M059J (cell line): ENCODE measurements at places on chromosomes 16 and 17. TPM values are rescaled to one million over a fixed set of nuclear protein-coding genes. Genes with fewer than 3 reads are reported as not detected.
A peak's percentile ranks its signal among the peaks of the same experiment; 100 is the strongest.

GRCh38 chr17:79737046-79737921, 6.5 kb downstream of the ENPP7 start:
- no peak for DNase-seq

DNA sequence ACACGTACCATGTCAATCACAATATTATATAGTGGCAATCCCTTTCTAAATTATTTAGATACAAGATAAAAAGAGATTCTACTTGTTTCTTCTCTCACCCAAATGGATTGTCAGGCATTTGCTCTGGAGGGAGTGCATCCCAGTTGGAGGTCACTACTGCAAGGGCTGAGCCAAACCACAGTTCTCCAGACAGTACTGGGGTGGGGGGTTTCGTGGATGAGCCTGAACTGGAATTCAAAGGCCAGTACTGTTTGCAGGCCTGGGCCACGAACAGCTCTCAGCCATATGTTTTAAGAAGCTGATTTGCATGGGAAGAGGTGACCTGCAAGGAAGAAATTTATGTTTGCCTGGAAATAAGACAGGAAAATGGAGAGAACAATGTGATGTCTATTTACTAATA, 314.9 kb downstream of the PMP22 start:
- DNase-seq: no peak

DNA sequence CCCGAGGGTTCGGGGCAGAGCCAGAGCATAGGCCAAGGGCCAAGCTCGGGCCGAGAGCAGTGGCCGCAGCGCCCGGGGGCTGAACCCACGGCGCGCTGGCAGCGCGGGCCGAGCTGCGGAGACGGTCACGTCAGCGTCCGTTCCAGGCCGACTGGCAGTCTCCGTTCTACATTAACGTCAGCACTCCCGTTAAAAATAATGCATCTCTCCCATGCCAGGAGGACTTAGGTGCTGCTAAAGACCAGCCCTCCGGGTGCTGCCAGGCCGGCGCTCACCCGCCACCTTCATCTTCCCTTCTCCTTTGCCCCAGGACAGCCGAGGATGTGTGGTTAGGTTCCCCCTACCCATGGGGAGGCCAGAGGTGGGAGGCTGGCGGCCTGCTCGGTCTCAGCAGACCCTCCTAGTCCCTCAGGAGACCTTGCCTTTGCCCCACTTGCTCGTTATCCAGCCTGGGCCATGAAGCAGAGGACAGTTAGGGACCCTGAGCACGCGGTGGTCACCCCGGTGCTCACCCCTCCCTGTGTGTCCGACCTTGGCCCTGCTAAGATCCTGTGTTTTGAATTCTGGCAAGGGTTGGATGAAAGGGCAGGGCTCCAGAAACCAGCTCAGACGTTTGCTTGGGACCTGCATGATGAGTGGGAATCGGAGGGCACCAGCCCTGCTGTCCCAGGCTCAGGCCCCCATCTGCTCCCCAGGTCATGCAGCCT, 572 bp downstream of the MPG start:
- DNase-seq: peak; percentile 47

- DNase-seq: no peak
These were observed 19.2 kb downstream of the ZNF200 start for GRCh38 chr16:3215601-3216262.

- no peak for DNase-seq
These were observed 8.5 kb upstream of the TMEM92 start for GRCh38 chr17:50265690-50266315.

Gene ABCA6
- not detected in 2 replicates for total RNA-seq

Gene DNAH17
- 0.05 TPM in 1 of 2 replicates, not detected in the other for total RNA-seq

Gene KRTAP3-2
- not detected in 2 replicates for total RNA-seq

Gene AGRP
- total RNA-seq: not detected in 2 replicates

Gene HAP1
- total RNA-seq: 0.05 and 0.07 TPM in 2 replicates

Gene CHST4
- 0.05 TPM in 1 of 2 replicates, not detected in the other for total RNA-seq
